ENCODE measurements at places on chromosomes 1 and 21.

DNA sequence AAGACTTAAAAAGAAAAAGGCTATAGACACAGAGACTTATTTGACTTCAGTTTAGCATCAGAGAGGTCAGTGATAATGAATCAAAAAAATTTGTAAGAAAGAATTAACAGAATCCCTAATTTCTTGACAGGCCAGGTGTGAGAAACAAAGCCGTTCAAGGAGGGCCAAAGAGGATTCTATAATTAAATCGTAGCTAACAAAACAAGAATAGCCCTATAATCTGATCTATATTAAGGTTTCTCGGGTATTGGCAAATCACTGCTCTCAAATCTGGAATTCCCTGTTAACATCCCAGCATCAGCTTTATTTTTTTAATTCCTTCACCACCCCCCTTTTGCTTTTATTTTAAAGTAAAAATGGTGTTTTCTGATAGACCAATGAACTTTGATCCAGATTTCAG, 60.3 kb downstream of the PUM1 start:
- no peak for DNase-seq

DNA sequence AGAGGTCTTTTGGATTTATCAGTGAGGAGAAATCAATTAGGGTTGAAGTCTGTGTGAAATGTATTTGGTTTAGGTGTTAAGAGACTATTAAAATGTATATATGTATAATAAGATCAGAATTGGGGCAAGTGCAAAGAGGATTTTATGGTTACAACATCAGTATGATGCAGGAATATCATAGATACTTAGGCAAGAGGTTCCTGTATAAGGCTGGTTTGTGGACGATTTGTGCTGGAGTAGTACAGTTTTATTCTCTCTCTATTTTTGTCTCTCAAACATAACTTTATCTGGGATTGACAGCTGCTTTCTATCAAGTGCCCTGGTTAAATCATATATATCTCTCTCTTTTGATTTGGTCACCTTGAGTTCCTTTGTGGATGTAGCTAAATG, 142.5 kb downstream of the CTH start:
- DNase-seq = no peak

GRCh38 chr1:55168353-55168752, 46.8 kb downstream of the USP24 start:
- DNase-seq = no peak

DNA sequence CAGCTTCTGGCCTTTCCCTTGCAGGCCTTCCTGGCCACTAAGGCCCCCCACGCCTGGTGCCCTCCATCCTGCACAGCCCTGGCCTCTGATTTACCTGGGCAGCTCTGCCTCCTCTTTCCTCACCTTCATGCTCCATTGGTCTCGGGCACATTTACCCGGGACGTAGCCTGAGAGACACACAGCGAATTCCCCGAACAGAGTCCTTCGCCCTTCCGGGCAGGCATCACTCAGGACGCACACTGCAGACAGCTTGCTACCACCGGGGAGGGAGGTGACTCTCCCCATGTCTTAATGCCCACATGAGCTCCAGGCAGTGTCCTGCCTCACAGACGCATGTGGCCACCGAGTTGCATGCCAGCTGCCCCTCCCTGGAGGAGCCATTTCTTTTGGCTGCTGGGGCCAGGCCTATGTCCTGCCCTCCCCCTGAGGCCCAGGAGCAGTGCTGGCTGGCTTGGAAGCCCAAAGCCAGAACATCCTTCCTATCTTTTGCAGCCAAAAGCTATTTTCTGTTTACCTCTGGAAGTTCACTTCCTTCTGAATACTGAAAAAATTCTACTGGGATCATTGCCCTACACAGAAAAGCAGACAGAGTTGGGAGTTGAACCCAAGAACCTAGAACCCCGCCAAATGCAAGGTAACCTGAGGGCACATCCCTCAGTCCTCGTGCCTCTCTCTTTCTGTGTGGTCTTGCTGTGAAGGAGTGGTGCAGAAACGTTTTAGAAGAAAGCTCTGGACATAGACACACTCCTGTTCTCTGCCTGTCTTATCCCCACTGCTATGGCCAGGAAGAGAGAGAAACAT, 209.5 kb downstream of the TOMM20 start:
- DNase-seq = no peak

DNA sequence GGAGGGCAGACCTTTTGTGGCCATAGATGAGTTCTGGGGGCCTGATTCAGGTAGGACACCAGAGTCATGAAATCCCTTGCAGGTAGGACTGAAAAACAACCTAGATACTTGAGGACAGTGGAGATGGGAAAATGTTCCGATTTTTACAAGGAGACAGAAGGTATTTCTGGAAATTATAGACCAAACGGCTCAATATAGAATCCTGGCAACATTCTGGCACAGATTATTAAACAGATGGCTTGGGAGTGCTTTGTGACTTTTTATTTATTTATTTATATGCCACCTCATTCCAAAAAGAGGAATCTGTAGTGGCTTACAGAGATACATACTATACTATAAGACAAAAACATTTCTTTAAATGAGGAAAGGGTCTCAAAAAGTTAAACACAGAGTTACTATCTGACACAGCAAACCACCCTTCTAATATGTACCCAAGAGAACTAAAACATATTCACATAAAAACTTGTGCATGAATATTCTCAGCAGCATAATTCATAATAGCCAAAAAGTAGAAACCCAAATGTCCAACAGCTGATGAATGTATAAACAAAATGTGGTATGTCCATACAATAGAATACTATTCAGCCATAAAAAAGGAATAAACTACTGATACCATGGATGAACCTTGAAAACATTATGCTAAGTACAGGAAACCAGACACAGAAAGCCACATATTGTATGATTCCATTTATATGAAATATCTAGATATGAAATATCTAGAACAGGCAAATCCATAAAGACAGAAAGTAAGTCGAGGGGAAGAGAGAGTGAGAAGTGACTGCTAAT, 49.8 kb downstream of the CDK18 start:
- no peak for DNase-seq

- DNase-seq = no peak
Measured at GRCh38 chr21:29208682-29209059, 78.2 kb downstream of the MAP3K7CL start.

DNA sequence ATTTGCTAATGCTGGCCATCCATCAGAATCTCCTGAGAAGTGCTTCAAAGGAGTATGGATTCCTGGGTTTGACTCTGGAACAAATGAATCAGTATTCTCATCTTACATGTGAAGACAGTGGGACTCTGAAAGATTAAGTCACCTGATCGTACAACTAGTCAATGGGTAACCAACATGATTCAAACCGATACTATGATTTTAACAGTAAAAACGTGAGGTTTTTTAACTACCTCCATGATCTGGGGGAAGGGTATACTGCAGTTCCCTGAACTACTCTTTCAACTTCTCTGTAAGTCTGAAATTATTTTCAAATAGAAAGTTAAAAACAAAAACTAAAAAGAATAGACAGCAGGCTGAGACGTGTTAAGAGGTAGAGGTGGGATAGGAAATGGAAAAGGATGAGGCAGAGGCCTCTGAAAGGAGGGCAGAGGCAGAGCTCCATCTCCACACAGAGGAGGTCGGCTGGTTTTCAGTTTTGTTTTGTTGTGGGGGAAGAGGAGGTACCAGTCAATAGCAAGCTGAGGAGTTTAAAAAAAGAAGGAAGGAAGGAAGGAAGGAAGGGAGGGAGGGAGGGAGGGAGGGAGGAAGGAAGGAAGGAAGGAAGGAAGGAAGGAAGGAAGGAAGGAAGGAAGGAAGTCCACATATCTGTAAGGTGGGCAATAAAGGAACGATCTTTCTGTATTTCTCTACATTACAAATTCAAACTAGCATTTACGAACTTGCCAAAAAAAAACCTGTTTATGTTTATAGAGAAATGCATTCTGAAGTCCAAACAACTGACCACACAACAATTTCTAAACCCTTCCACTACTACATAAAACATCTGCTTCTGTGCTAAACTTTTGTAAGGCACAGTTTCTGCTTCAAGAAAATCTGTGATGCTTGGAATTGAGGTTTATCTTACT, 213.1 kb downstream of the RERE start:
- DNase-seq = peak; percentile 26

- no peak for DNase-seq
Measured at GRCh38 chr1:245292553-245292952, 137.8 kb downstream of the KIF26B start.

- DNase-seq = peak; percentile 54
Measured at GRCh38 chr1:167439301-167439988, 78.9 kb downstream of the CD247 start.

GRCh38 chr1:70554341-70554740, 143.3 kb downstream of the CTH start:
- DNase-seq = no peak

GRCh38 chr1:181391301-181391900, 91.9 kb upstream of the CACNA1E start:
- DNase-seq = no peak

DNA sequence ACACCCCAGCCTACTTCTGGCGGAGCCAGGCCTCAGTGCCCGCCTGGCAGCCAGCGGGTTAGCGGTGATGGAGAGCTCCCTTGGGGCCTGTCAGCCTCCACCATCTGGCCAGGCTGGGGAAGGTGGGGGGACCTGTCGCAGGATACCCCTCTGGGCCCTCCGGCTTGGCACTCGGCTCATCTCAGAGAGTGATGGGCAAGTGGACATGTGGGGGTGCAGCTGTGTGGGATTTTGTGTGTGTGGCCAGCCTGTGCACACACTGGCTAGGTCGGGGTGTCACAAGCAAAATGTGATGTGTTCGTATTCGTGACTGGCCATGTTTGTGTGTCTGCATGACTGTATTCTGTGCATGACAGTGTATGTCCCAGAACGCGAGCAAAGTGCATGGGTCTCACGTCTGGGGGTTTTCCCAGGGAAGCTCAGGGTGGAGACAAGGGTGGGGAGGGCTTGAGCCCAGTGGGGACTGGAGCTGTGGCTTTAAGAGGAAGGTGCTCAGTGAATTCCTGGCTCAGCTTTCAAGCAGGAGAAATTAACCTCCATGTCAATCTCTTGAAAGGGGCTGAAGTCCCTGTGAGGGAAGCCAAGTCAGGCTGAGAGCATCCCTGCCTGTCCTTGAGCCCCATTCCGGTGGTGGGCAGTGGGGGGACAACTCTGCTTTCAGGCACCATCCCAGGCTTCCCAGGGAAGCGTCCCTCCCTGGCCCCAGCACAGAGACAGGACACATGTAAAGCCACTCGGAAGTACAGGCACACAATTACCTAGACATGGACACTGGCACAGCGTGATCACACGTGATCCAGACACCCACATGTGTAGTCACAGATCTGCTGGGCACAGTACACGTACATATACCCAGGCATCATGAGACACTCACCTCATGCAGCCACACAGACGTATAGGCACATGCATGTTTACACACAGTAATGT, 21.1 kb upstream of the ADGRB2 start:
- no peak for DNase-seq
